ENCODE measurements at places on chromosomes 5 and 9.

- no peak for DNase-seq
These were observed 1.1 kb upstream of the LCN9 start for GRCh38 chr9:135661816-135662560.

DNA sequence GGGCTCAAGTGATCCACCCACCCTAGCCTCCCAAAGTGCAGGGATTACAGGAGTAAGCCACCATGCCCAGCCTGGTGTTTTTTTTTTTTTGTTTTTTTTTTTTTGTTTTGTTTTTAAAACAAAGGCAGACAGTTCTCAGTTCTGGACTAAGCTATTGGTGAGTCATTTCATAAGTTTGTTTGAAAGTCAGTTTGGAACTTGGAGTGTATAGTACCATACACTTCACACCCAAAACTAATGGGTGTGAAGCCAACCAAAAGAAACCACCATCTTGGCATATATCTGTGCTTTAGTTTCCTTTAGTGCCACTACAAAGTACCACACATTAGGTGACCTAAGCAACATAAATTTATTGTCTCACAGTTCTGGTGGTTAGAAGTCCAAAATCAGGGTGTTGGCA, 13.4 kb downstream of the MAST4 start:
- no peak for DNase-seq

GRCh38 chr5:32182463-32183063, 8.4 kb upstream of the GOLPH3 start:
- DNase-seq: no peak

- DNase-seq: no peak
These were observed 49.0 kb downstream of the SGCD start for GRCh38 chr5:156375895-156376495.

DNA sequence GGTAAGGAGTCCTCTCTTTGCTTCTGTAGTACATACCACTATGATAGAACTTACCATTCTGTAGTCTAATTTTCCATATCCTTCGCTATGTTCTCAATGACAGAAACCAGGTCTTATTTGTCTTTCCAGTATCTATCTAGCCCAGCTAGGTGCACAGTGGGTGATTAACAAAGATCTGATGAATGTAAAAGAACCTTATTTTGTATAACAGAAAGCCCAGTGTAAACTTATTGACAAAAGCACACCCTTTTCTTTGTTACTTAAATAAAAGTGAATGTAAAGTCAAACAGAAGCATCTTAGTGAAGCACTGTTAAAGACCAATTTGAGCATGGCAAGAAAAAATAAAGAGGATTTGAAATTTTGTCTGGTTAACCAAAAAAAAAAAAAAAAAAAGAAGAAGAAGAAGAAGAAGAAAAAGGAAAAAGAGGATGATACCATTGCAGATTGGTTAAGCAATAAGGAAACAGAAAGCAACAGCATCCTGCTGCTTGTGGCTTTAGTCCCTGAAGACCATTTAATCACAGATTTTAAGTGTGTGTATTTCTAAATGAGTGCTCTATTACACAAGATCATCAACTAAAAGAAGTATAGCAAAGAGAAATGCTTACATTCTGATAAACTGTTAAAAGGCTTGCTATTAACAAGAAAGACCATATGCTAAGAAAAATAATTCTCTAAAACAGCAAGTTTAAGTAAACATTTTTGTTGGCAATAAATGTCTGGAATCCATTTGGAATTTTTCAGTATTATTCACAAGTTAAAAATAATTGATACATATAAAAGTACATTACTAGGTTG, 21.2 kb downstream of the MEGF9 start:
- DNase-seq: no peak

DNA sequence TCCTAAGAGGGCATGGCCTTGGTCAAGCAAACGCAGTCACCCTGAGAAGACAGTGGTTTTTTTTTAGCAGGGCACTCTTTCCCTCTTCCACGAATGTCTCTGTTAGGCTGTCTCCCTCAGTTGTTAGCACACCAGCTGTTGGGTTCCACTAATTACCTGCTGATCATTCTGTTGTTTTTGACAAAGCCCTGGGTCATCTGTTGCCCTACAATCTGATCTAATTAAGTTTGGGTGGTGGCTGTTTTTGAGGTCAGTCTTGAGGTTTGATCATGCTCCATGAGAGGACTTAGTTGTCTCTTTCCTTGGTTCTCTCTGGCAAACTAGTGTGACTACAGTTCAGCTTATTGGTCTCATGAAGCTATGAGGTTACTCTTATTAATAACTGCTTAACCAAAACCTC, 5.0 kb upstream of the PTPDC1 start:
- no peak for DNase-seq

- DNase-seq: no peak
These were observed 162.9 kb upstream of the WWC1 start for GRCh38 chr5:168128557-168128956.

DNA sequence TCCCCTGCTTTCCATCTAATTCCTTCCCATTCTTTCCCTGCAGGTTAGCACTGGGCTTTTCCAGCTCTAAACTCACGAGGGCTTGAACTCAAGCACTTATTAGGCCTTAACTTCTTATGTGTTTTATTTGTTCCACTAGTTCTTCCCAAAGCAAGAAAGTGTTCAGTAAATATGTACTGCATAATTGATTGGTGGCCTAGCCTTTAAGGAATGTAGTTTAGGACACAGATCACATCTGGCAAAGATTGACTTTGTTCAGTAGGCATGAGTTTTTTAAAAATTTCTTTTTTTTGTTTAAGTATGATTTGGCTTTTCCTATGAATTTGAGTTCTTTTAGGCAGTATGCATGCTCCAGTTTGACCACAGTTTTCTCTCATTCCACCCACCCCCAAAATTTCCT, 285.2 kb downstream of the NPR3 start:
- DNase-seq: no peak

- DNase-seq: no peak
These were observed 10.3 kb downstream of the BAG1 start for GRCh38 chr9:33254211-33254610.

GRCh38 chr5:67030289-67031056, 166.1 kb downstream of the CD180 start:
- DNase-seq: no peak

GRCh38 chr5:99032234-99033013, 103.6 kb upstream of the CHD1 start:
- DNase-seq: peak; percentile 29

- DNase-seq: peak; percentile 54
These were observed 127.1 kb downstream of the TRIO start for GRCh38 chr5:14270209-14270702.

- no peak for DNase-seq
These were observed 12.0 kb upstream of the CPLX2 start for GRCh38 chr5:175859422-175859821.

DNA sequence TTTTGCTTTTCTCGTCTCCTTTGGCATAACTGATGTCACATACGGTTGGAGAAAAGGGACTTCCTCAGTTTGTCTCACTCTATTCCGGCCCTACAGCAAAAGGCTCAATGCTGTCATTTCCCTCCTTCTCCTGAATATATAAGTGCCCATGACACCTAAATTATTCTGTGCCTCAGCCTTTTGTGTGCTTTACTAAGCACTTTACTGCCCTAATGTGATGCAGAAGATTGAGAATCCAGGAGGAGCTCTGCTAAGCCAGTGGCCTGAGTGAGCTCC, 7.6 kb downstream of the CD180 start:
- no peak for DNase-seq

DNA sequence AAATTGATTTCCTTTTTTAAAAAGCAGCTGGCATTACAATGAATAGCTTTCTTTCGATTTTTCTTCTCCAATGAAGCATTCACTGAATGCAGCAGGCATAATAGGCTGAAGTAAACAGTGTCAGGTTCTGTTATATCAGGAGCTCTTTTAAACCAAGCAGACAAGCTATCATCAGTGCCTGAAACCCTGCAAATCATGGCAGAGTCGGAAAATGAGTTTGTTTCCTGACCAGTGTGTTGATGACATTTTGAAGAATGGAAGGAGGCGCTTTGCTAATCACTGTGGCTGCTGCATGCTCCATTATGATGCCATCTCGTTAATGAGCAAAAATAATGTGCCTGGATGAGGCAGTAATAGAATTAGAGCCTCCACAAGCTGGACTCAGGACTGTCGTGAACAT, 284.5 kb downstream of the ZNF608 start:
- no peak for DNase-seq

GRCh38 chr9:133566382-133566781, 31.9 kb downstream of the ADAMTSL2 start:
- DNase-seq: no peak

DNA sequence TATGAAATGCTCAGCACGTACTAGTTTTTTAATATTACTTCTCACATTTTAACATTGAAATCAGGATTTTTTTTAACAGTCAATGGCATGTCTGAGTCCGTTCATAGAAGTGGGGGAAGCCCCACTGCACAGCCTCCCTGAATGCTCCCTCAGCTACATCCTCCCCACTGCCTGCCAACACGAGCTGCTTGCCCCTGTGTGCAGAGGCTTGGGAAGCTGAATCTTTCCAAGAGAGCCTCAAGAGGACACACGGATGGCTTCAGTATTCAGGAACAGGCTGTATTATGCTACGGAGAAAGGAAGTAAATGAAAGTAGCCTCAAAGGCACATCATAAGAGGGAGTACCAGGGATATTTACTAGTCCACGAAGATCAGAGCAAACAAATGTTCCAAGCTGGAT, 248.7 kb downstream of the SPOCK1 start:
- DNase-seq: no peak

DNA sequence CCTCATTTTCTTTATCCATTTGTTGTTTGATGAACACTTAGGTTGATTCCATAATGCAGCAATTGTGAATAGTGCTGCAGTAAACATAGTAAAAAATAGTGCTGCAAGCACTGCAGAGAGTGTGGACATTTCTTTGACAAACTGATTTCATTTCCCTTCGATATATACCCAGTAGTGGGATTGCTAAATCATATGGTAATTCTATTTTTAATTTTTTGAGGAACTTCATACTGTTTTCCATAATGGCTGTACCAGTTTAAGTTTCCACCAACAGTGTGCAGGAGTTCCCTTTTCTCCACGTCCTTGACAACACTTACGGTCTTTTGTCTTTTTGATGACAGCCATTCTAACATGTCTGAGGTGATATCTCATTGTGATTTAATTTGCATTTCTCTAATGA, 138.2 kb upstream of the PLPPR1 start:
- DNase-seq: no peak

DNA sequence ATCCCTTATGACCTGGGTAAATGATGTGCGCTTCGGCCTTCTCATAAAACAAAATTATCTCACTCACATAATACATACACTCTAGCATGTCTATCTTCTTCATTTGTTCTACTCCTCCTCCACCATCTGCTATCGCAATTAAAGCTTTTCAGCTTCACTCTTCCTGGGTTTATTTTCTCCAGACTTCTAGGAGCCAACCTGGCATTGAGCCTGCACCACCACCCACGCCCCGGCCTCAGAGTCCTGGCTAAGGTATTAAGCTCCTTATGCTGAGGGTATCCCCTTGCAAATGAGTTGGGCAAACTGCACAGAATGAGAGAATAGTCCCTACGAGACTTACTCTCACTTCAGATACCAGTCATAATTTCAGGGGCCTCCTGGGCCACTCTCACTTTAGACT, 236.1 kb upstream of the CDH12 start:
- DNase-seq: no peak

DNA sequence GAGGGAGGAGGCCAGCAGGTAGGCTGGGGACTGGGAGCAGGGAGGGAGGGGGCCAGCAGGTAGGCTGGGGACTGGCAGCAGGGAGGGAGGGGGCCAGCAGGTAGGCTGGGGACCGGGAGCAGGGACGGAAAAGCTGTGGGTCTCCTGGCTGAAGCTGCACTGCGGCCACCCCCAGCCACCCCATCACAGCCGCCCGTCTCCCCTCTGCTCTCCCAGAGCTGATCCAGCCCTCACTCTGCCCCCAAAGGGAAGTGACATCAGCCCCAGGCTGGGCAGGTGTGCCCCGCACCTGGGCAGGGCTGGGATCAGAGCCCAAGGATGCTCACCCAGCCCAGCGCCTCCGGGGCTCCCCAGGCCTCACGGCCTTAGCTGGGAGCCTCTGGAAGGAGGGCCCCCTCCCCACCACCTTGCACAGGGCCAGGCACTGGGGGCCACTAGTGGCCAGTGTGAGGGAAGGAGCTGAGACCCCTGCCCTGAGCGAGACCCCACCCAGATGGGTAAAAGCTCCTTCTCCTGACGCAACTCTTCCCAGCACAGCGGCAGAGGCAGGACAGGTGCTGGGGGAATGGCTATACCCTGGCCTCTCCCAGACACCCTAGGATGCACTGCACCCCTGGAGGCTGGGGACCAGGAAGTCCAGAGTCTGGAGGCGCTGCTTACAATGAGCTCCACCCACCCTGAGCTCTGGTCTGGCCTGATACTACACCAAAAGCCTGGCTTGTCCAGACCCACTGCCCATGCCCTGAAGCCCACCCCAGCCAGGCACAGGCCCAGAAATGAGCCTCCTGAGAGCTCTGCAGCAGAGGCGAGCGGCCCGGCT, 11.6 kb downstream of the AGPAT2 start:
- DNase-seq: no peak

DNA sequence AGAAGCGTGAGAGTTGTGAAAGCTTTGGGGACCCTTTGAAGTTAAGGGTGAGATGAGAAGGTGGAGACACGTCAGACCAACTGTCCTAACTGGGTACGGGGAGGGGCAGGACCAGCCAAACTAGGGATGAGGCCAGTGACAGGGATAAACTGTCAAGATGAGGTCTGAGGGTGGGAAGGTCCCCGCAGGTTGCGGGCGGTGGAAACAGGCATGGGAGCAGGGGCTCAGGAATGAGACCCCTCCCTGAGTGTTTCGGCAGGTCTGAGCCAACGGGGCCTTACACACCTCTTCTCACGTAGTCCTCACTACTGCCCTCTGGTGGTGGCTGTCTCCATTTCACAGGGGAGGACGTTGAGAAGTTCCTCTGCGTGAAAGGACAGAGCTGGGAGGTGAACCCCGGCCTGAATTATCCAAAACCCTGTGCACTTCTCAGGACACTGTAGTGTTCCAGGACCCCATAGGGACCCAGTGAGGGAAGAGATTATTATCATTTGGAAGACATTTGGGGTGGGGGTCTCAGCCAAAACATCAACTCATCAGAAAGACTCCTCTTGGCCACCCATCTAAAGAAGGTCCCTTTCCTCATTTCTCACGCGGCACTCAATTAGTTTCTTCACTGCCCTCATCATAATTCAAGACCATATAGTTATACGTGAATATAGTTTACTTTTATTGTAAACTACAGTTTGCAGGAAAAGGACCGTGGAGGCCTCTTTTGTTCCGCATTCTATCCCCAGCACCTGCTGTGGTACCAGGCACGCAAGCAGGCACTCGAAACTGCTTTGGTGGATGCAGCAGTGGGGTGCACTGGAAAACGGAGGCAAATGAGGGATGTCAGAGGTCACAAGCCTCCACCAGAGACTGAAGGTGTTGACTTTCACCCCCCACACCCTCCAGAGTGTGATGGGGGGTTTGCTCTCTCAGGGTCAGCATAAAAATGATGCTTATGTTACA, 21.7 kb upstream of the NANS start:
- peak; percentile 77 for DNase-seq

DNA sequence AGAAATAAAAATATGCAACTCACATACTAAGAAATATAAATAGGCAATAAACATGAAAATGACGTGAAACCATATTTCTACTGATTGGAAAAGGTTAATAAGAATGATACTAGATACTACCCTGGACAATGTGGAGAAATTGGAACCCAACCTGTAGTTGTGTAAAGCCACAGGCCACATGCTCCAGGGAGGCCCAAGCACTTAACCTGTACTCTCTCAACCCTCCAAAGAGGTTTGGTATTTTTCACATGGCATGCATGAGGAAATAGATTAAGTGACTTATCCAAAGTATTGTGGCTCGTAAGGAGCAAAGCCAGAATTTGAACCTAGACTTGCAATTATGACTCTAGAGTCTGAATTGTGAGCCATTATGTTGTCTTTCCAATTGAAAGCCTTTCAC, 13.4 kb downstream of the LIFR start:
- no peak for DNase-seq

Measured in GM13977 (cell line).